ENCODE measurements at places on chromosomes 12 and 14.

- peak; percentile 34 for DNase-seq
These were observed 97.9 kb upstream of the SOX5 start for GRCh38 chr12:24047326-24047725.

GRCh38 chr14:61525293-61526011, 169.9 kb upstream of the HIF1A start:
- DNase-seq: peak; percentile 94

GRCh38 chr12:104507672-104508071, 50.9 kb downstream of the CHST11 start:
- DNase-seq: no peak

DNA sequence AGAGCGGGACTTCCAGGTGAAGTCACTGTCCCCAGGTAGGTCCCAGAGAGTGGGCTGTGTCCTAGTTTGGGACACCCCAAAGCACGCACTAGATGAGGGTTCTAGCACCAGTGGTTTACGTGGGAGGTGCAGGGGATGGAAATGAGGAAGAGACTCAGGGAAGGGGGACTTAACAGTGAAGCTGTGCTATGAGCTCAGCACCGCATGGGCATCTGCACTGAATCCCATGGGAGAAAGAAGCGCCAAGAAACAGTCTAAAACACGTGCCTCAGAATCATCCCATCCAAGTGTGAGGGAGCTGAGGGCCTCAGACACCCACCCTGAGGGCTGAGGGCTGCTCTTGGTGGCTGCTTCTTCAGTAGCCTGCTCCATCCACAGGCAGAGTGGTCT, 71.5 kb upstream of the ZFP36L1 start:
- DNase-seq: peak; percentile 39

DNA sequence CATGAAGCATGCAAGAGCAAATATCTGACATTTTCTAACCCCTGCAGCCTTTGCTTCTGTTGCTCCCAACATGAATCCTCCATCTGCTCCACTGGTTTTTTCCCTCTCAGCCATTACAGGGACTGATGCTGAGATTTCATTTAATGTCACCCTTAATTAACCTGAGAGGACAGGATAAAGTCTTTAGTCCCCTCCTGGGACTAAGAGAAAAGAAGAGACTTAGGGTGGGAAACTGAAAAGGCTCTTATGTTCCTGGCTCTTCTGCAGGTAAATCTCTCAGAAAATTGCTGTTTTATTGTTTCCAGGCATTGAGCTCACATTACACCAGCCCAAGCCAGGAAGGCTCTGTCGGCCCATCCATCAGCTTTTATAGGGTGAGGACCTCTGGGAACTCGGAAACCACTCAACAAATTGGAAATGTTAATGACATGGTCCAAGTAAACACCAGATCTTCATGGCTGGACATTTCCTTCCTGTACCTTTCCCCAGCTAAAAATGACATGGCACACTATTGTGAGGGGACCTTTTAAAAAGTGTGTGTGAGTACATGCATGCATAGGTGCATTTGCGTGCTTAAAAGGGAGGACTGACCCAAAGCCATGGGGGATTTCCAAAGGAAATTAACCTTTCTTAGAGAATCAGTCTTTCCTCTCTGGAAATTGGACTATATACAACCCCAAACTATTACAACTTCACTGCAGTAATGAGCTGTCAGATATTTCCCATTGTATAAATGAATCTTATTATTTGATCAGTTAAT, 408.1 kb upstream of the TMTC1 start:
- DNase-seq: no peak

DNA sequence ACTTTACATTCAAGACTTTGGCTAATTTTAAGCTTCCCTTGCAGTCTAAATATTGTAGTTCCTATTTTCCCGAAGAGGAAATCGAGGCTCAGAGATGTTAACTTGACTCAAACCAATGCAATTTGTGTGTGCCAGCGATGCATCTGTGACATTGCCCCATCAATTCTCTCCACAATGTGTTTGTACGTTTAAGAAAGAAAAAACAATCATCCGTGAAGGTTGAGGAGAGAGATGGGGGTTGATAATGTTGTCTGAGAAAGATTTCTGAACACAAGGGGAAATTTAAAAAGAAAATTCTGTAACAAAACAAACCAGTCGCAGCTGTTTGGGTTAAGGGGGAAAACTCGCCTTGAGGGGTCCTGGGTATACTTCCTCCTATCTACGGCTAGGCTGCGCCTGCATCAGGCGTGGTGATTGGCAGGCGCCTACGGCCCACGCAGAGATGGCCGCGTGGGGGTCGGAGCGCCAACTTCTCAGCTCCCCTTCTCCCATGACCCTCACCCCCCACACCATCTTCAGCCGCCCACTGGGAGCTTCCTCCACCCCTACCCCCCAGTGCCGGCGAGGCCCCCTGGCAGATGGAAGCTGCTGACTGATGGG, 12.3 kb downstream of the SIX1 start:
- no peak for DNase-seq

DNA sequence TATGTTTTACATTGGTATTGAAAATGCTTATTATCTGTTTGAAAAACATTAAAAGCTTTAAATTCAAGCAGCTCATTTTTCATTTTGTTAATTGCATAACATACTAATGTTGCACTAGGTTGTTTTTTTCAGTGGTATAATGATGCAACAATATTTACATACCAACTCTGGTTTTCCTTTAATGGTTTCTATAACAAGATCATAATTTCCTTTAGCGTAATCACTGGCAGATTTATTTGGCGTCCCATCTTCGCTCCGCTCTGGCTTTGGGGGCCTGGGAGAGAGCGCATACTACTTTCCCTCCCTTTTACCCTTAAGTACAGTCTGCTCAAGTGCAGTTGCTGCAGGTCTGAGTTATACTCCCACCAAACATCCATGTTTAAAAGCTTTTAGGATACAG, 574.1 kb downstream of the PRKD1 start:
- no peak for DNase-seq

GRCh38 chr14:95077345-95077744, 80.0 kb downstream of the DICER1 start:
- DNase-seq: no peak

DNA sequence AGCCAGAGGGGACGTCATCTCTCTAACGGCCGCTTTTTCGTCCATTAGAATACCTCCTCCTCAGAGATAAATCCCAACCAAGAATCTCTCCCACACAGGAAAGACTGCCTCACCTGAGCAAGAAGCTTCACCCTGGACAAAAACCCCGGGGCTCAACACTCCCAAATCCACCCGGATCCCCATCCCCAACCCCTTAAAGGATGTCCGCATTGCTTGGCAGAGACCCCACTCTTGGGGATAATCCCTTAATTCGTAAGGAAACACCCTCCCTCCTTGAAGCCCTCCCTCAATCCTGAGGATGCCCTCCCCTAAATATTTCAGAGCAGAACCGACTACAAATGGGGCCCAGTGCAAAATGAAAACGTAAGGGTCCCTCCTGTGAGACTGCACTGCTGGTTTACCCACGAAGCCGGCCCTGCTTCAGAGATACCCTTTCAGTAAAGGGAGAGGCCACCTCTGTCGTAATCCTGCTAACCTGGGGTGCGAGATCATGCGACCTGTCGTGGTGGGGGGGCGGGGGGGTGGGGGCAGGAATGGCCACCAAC, 655 bp upstream of the DYNLL1 start:
- DNase-seq: no peak

DNA sequence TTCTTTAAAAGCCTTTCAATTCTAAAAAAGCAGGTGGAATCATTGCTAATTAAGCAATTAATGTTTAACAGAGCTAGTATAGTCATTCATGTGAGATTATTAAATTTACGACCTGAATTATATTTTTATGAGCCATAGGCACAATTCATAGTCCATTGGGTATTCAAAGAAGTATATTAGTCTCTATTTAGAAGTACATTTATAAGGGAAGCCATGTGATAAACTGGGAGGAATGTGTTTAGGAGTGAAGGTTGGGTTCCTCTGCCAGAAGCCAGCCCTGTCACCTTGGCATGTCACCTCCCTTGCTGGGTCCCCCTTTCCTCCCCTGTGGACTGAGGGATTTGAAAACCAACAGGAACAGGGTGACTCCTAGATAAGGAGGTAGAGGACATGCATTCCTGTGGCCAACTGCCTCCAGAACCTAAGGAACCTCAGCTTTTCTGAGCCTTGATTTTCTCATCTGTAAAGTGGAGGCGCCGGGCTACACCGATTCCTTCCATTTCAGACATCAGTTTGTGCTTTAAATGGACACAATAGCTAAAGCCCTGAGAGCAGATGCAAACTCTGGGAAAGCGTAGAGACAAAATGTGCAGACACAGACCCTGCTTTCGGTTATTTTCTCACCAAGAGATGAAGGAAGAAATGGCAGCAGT, 5.4 kb upstream of the KRT2 start:
- no peak for DNase-seq

GRCh38 chr14:89207925-89208328, 209.1 kb downstream of the FOXN3 start:
- no peak for DNase-seq

- DNase-seq: no peak
These were observed 154.8 kb upstream of the NEDD1 start for GRCh38 chr12:96752211-96752610.

DNA sequence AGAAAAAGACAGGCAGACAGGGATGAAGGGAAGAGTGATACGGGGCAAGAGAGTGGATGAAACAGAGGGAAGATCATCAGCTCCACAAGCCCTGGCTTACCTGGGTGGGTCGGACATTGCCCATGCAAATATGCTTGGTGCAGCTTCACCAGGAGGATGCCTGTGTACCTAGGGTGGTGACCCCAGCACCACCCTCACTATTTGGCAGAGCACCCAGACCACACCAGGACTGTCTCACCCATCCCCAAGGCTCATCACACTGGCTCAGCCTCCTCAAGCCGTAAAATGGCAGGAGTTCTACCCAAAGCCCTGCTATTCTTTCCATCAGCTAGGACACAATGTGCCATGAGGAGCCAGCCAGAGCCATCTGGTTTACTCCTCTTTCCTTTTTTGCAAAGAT, 3.0 kb downstream of the GALNT8 start:
- DNase-seq: no peak

DNA sequence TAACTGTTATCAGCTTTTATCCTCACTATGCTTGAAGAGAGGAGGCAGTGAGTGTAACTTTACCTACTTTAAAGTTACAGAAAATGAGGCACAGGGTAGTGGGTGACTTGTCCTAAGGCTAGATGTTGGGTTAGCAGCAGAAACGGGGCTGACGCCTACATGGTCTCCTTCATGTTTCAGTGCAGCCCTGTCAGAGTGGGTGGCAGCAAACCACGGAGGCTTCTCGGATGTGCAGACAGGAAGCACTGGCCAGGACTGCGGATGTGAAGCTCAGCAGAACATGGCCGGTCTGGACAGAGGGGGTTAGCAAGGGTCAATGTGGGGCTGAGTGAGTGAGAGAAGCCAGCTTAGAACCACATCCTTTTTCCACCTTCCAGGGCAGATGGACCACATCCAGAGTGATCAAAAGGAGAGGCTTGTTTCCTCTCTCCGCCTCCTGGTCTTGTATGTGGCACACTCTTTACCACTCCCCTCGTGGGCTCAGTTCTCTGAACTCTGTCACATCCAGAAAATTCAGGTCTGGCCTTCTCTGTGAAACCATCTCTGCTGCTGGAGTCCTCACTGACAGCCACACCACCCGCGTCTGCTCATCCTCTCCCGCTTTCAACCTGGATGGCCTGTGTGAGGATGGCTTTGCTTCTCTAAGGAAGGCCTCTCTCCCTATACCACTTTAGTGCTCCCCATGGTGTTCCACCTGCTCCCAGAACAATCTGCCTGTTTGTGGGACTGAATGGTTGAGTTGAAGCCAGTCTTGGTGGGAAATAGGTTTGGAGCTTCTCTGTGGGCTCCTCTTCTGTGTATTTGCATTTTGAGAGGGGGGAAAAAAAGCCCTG, 14.1 kb downstream of the SUSD6 start:
- peak; percentile 85 for DNase-seq

Data from suppressor macrophage treated with lipopolysaccharide for 1 hour (primary cell).